ENCODE measurements at places on chromosomes 12 and 14.

- no peak for DNase-seq
These were observed 19.9 kb downstream of the RPS6KL1 start for GRCh38 chr14:74902941-74903705.

DNA sequence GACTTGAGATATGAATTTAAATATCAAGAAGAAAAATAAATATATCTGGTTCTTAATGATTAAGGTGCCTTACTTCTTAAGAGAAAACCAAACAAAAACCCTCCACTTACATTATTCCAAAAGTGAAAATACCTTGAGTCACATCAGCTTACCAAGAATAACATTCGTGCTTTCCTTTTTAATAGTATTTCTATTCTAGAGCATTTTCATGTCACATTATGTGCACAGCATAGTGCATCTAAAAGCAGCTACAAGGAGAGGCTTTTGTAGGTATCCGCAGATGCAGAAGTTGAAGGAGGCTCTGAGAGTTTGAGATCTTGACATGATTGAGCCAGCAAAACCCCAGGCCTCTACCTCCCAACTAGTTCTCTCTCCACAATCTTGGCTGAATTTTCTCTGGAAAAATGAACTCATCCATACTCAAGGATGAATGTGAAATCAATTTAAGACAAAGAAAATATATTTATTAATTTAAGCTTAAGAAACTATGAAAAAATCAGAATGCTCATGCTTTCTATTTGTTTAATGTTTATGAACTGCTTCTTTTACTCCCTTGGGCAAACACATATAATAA lies 275.0 kb downstream of the AKAP6 start:
- no peak for DNase-seq

GRCh38 chr12:92554158-92555073 lies 148.4 kb upstream of the PLEKHG7 start:
- DNase-seq = no peak

DNA sequence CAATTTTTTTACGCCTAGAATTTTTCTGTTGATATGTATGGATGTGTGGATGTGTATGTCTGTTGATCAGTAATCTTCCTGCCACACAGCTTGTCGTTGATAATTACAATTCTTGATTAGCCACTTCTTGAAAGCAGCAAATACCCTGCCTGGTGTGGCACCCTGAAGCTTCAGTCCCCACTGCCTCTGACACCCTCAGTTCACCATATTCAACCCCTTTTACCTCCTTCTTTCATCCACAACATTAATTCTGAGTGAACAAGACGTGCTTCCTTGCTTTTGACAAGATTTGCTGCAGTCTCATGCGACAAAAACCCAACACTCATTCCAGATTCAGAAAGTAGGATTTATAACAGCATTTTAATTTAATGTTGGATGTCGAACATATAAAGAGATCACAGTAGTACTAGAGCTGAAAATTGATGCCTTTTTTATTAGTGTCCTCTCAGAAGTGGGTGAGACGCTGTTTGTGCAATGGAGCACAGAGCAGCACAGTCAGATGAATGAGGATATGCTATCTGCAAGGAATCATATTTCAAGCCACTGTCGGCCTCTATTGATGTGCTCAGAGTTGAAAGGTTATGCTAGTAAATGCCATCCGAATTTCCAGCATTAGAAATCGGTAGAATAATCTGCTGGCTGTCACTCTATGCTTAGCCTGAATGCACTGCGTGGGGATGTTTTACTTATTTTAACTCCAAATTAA lies 383.7 kb downstream of the EGLN3 start:
- no peak for DNase-seq

GRCh38 chr14:51684760-51685159 lies 33.0 kb downstream of the FRMD6 start:
- DNase-seq = no peak

DNA sequence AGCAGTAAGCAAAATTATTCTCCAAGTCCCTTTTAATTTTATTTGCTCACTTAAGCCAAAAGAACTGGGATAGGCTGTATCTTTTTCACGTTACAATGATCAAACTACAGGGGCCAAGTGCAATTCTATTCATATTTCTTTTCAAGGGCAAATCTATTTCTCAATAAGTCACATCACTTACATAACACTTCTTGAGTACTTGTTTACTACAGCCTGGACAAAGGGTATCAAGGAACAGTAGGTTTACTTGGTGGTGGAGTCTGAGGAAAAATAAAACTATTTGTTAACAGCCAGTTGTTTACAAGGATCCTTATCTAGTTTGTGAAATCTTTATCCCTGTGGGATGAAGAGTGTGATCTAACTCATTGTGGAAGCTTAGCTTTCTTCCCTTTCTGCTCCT lies 72.1 kb downstream of the PDE3A start:
- DNase-seq = no peak

Data from midbrain (tissue), 1 donor.